Pancreas (tissue), 10 donors: ENCODE measurements at places on chromosomes 6 and 20.

DNA sequence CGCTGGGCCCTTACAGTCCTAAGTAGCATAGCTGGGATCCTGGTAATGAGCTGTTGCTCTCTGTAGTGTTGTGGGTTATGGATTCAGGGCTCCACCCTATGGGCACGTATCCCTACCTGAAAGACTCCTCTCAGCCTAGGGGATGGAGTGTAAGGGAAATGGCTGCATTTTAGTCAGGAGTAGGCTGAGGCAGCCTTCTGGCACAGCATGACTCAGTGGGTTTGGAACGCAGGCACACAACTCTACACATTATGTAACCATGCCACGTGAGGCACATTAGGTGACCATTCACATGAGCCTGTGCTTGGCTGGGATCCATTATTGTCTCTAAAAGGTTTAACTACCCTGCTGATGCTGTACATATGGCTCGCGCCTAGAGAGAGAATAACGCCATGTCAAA lies 27.8 kb downstream of the HDDC2 start:
- no peak for DNase-seq

DNA sequence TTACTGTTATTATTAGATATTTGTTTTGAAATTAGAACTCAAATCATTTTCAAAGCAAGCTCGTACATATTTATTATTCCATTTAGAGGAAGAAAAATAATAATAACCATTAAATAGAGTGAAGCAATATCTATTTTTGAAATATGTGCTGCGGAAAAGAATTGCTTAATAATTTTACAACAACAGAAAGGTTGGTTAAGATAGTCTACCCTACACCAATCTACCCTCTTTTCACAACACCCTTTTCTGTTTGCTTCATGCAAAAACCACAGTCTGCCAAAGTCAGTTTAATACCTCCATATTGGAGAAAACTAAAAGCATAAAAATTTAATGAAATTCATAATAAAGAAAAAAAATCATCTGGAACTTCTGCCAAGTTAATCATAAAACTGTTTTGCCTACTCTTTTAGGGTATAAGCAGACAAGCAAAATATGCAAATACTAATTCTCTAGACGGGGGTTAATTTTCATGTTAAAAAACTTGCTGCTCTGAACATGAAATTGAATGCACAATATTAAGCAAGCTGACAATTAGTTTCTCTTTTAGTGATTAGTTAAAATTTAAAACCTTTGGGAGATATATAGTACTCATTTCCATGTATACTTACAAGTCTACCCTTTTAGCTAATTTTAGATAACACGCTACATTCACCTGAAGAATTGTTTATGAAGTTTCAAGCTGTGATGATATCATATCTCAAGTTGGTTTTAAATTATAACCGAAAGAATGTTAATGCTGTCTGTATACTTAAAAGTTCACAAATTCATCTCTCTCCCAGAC lies 100.2 kb downstream of the AHI1 start:
- no peak for DNase-seq

- DNase-seq, result no peak
Measured at GRCh38 chr6:156864557-156864956, 87.4 kb downstream of the ARID1B start.

- DNase-seq, result no peak
Measured at GRCh38 chr6:110255211-110255750, 75.1 kb downstream of the CDC40 start.

DNA sequence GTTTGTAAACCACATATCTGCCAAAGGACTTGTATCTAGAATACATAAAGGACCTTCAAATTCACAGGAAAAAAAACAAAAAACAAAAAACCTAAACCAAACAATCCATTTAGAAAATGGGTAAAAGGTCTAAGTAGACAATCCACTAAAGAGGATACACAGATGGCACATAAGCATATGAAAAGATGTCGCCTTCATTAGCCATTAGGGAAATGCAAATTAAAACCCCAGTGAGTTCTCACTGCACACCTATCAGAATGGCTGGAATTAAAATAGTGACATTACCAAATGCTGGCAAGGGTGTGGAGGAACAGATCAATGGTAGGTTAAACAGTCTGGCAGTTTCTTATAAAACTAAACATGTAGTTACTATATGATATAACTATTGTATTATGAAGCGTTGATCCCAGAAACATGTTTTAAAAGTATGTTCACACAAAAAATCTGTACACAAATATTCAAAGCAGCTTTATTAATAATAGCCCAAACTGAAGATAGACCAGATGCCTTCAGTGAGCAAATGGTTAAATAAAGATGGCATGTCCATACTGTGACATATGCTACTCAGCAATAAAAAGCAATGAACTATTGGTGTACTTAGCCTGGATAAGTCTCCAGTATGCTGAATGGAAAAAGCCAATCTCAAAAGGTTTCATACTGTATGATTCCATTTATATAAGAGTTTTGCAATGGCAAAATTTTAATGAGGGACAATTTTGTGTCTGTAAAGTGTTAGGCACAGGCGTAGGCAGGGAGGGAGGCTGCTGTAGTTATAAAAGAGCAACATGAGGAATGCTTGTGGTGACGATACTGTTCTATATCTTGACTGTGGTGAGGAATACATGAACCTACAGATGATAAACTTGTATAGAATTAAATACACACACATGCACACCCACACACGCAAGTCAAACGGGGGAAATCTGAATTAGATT lies 43.9 kb downstream of the PLCB1 start:
- DNase-seq, result no peak

DNA sequence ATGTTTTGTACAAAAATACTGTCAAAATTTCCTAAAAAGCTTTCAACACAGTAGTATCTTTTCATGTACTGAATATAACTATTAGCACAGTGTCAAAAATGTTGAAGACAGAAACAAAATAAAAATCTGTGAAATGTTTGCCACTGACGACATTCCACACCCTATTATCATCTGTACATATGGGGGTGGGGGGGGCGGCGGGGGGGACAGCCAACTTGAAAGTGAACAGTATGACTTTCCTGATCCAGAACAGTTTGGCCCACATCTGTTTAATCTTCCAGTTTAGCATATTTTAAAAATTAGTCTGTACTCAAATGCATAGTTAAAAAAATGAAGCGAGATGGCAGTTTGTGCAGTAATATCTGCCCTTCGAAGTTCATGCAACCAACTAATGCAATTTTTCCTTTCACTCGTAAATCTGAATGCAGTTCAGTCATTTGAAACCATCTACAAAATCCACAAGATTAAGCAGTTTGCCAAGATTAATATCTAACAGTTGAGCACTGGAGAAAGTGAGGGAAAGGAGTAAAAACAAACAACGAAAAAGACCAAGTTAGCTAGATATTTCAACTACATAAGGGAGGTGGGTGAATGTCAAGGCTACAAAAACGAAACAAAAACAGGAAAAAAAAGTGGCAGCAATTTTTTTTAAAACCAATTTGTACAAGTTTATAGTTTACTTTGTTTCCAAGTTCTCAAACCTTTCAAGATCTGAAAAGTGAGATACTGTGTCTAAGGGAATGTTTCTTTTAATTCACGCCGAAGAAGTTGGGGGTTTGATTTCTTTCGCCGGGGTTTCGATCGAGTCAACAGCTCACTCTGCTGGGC lies 1.9 kb downstream of the CITED2 start:
- no peak for DNase-seq

DNA sequence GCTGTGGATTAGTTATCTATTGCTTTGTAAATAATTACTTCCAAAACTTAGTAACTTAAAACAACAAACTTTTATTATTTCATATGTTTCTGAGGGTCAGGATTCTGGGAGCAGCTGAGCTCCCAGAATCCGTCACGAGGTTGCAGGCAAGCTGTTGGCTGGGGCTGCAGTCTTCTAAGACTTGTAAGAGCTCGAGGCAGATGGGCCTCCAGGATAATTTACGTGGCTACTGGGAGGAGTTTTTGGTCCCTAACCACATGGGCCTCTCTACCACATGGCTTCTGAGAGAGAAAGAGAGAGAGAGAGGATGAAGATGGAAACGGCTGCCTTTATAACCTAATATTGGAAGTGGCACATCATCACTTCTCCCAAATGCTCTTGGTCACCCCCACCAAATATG lies 64.9 kb upstream of the SULF2 start:
- no peak for DNase-seq

- DNase-seq, result no peak
Measured at GRCh38 chr6:13417431-13417830, 70.0 kb downstream of the GFOD1 start.

GRCh38 chr6:11331111-11331510 lies 98.6 kb upstream of the NEDD9 start:
- DNase-seq, result no peak

- DNase-seq, result no peak
Measured at GRCh38 chr6:133724726-133725125, 164.2 kb upstream of the TCF21 start.

GRCh38 chr20:14644306-14645097 lies 307.1 kb upstream of the FLRT3 start:
- no peak for DNase-seq

DNA sequence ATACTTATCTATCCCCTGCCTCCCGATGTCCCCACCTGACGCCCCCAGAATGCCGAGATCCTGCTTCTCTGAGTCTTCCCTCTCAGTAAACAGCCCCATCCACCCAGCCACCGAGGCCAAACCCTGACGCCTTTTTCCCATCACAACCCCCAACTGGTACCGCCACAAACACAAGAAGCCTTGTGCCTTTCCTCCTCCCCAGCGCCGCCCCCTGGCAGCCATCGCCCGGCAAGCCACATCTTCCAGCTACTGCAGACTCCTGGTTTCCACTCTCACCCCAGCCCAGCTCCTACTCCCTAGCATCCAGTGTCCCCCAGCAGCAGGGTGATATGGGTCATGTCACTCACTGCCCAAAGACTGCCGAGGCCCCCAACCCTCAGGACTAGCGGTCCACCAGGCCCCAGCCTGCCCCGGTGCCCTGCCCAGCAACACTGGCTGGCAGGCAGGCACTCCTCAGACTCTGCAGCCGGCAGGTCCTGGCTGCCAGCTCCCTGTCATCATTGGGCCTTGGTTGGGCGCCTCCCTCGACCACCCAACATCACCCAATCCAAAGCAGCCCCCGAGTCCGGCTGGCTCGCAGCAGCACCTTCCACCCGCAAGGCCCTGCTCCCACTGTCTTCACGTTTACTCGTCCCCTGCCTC lies 11.2 kb downstream of the TCFL5 start:
- no peak for DNase-seq

DNA sequence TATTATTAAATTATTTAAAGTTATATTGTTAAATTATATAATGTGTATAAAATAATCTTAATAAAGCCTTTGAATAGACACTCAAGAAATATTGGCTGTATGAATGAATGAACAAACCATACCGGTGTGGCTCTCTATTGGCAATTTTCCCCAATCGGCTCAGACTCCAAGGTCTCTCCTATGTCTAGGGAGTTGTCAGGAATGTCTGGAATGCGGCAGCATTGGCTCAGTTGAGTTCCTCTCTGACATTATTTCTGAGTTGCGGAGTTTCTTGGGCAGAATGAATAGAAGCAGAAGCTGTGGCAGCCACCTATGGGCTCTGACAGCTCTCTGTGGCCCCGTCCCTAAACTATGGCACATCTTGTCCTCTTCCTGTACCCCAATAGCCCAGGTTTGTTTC lies 111.0 kb downstream of the SOBP start:
- DNase-seq, result peak; percentile 40

- peak; percentile 79 for DNase-seq
Measured at GRCh38 chr20:57089699-57090144, 176.7 kb downstream of the BMP7 start.

DNA sequence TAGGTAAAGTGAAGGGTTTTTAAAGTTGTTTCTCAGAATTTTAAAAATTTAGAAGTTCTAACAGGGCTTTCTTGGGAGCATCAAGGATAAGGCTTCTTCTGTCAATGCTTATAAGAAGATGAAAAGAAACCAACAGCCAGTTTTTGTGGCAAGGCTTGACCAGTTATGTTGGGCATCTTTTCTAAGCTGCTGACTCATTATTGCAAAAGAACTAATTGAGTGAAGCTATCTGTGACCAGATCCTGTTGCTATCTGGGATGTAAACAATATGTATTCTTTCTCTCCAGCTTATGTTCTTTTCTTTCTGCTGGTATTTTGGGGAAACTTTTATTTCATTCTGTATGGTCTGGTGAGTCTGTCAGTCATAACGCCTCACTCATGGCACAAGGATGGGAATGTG lies 643.8 kb downstream of the HDGFL1 start:
- no peak for DNase-seq

GRCh38 chr6:9520417-9521151 lies 894.3 kb downstream of the TFAP2A start:
- no peak for DNase-seq

DNA sequence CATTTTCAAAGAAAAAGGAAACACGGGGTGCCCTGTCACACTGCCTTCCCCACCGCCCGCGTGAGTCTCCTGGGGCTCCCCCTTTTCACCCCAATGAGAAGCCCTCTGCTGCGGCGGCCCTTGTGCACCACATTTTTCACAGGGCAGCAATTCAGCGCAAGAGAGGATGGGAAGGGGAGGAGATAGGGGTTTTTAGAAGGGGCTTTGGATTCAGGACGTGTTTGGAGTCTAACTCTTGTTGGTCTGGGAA lies 726 bp upstream of the ARFGEF3 start:
- no peak for DNase-seq

DNA sequence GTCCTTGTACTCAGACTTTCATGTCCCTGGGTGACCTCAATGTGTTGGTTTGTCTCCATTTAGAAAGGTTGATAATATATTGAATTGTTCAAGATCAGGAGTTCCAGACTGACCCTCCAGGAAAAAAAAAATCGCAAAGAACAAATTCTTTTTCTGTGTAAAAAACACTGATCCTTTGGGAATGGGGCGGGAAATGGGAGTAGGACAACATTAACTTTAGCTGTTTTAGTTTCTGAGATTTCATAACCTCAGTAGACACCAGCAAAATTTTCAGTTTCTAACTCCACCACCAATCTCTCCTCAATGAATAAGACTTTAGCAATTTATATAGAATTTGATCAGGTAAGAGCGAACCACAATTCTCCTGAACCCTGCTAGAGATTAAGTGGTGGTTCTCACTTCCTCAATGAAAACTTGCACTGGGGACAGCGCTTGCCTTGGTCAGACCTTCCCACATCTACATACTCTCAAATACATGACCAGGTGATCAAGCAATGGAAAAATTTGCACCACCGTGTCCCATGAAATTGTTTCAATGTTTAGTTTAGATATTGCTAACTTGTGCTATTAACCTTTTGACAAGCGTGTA lies 231.2 kb upstream of the PLN start:
- no peak for DNase-seq

GRCh38 chr20:39670988-39671387 lies 708.8 kb downstream of the DHX35 start:
- no peak for DNase-seq

DNA sequence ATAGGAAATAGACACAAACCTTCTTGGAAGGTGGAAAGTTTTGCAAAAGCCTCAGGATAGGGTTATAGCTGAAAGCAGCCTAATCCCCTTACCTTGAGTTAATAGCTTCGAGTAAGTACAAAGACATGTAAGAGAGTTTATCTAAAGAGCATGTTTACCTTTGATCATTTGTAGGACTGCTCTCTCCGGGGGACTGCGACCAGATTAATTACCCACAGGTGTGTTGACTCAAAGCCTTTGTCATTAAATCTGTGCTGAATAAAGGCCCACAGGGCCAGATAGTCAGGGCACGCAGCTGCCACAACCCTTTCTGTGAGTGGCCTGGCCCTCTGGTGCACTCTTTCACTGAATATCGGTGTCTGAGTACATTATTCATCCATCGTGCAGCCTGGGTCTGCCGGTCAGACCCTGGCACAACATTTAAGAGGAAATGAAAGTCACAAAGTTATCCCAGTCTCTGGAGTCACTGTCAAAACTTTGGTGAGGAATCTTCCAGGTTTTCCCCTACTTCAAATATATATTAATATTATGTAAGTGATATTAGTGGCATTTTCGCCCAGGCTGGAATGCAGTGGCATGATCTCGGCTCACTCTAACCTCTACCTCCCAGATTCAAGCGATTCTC lies 5.4 kb upstream of the MICA start:
- DNase-seq, result no peak

- no peak for DNase-seq
Measured at GRCh38 chr6:13883966-13884365, 40.8 kb upstream of the RNF182 start.
